ENCODE measurements at places on chromosomes 2 and 18. TPM values are rescaled to one million over a fixed set of nuclear protein-coding genes. Genes with fewer than 3 reads are reported as not detected.

The IER3IP1 gene
- 7.7 TPM for total RNA-seq

DNA sequence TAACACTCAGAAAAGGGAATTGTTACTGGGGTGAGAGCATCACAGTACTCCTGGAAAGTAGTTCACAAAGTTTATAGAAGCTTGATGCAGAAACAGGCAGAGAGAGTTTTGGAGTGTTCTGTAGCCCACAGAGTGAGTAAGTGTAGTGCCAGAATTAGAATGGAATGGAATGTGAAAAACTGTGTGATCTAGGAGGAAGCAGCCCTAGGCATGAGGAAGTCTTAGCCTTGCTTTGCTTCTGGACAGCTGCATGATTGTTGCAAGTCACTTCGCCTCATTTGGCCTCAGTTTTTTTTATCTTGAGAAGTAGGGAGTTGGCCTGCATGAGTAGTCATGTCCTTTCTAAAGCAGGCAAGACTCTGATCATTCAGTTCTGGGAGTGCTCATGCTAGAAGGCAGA lies 10.9 kb downstream of the SERPINB12 start:
- no peak for DNase-seq

The LIPG gene
- 5.0 TPM for total RNA-seq

- DNase-seq: peak; percentile 47
These were observed 1.5 kb downstream of the ZNF532 start for GRCh38 chr18:58866066-58866772.

DNA sequence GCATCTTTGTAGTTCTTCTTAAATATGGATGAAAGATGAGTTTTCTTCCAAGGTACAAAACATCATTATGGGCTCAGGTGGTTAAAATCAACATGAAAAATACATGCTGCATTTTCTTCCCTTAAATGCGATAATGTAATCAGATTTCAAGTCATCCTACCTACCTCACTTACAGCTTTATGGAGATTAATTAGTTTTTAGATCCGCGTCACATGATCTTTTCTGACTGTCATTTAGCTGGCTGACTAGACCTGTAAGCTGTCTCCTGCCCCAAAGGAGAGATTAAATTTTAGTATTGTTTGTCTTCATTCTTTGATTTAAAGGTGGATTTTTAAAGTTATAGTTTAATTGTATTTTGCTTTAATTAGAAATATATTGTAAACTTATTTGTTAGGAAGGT lies 678.0 kb upstream of the ZEB2 start:
- DNase-seq: no peak

DNA sequence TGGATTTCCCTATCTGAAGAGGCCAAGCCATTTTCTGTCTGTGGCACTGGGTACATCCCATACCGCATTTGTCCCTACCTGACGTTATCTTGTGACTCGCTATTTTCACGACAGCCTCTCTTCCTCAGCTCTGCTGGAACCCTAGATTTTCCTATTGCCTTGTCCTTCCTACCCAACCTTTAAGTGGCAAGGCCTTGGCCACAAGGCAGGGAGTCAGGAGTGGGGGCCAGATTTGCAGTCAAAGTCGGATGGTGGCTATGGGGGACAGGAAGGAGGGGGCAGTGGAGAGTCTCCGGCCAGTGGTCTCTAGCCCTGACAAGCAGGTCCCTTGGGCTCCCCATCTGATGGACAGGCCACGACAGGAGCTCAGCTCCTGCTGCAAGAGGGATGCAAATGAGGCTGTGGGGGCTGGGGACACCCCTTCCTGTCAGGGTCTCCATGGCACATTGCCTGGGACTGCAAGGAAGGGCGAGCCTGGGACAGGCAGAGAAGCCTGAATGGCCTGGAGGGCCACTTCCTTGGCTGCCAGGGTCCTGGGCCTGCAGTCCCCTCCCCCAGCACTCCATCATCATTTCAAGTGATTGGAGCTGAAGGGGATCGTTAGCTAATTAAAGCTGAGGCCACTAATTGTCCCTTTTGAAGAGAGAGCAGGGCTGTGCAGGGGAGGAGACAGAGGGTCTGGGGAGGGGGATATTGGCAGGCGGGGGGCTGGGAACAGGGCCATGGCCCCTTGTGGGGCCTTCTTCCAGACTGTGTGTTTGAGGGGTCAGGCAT lies 6.3 kb upstream of the ECEL1 start:
- DNase-seq: peak; percentile 53

DNA sequence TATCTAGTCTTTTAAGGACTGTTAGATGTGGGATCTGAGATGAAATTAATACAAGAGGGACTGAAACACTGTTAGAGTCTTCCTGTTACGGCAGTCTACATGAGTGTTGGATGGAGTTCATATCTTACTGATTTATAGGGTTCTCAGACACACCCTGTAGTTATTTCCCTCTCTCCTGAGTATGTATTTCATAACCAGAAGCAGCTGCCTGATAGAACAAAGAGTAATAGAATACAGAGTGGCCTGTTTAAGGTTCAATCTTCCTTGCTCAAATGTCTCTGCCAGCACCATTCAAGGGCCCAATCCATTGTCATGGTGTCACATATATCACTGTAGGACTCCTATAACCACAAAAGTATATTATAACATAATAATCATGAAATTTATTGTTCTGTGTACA lies 1229.1 kb upstream of the ACVR2A start:
- no peak for DNase-seq

DNA sequence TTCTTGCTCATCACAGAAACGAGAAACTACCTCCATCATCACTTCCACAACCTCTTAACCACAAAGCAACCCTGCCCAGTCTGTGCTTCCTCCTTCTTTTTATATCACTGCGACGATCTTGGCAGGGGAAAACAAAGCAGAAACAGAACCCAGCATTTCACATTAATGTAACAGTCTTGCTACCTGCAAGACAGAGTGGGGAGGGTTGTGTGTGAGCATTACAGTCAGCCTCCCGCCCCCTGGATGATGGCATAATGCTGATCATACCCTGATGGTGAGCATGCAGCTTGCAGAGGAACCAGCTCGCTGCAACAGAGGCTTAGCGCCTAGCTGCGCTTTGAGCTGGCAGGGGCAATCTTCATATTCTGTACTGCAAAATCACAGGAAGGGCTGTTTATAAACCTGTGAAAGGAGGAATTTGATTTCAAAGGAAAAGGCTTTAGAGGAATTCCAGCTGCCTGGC lies 376.1 kb downstream of the IRS1 start:
- DNase-seq: peak; percentile 58

The MC2R gene
- total RNA-seq: not detected

DNA sequence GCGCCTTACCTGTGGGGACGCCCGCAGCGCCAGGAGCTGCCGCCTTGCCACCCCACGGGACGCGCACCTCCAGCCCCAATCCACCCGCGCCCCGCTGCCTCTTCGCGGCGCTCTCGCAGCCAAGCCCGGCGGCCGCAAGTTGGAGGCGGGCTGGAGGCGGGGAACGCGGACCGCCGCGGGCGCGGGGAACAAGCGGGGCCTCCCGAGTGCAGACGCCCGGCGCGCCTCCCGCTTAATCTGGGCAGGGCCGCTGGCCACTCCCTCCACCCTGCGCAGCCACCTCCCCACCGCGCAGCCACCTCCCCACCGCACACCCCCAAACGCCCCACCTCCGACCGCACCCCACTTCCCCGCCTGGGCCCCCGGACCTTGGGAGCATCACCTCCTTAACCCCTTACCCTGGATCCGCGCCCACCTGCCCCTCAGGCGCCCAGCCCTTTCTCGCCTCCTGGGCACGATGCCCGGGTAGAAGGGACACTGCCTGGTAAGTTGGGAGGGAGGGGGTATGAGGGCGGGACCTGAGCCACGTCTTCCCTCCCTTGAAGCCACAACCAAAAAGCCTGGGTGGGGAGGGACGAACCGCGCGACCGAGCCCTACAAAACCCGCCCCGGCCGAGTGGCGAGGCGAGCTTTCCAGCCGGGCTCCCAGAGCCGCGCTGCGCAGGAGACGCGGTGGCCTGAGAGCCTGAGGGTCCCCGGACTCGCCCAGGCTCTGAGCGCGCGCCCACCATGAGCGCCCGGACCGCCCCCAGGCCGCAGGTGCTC lies at the start of the genes COL4A3 and COL4A4:
TSS of gene COL4A3 (plus strand) at position 627 of the 765 bp plus-strand sequence. CDS start at position 730, 103 bp downstream.
TSS of gene COL4A4 (minus strand) at position 208 of the 765 bp plus-strand sequence. CDS start 16,722 bp downstream, outside the sequence.
- peak; percentile 81 for DNase-seq

The FLACC1 gene
- not detected for total RNA-seq

- DNase-seq: no peak
These were observed 713.8 kb downstream of the NRXN1 start for GRCh38 chr2:50318147-50318546.

GRCh38 chr2:178449700-178450523 lies 1.1 kb downstream of the PRKRA start:
- DNase-seq: no peak
